BJ (cell line): ENCODE measurements at places on chromosomes 11 and 22. TPM values are rescaled to one million over a fixed set of nuclear protein-coding genes. Genes with fewer than 3 reads are reported as not detected.

The B4GALNT4 gene
- 3.0 and 5.4 TPM in 2 replicates for polyA plus RNA-seq

DNA sequence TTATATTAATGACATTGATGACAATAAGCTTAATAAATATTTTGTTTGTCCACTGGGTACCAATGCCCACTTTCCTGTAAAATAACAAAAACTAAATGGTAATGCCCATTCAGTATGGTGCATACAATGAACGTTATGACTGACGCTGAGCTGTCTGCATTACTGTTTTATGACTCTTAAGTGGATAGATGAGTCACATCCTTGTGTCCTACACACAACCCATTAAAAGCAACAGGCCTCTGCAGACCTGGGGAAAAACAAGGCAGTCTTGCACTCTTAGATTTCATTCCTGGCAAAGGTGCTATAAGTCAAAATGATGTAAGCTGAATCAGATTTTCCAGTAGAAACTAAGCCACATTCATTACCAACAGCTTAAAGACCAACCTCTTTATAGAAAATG lies 176.3 kb upstream of the TMEM45B start:
- peak; percentile 76 for DNase-seq

GRCh38 chr11:88704485-88704884 lies 361.3 kb downstream of the GRM5 start:
- DNase-seq: no peak

- no peak for DNase-seq
These were observed 130.9 kb upstream of the SEZ6L start for GRCh38 chr22:26038365-26038764.

- no peak for DNase-seq
These were observed 12.7 kb upstream of the SNX32 start for GRCh38 chr11:65821107-65821506.

The REXO2 gene
- polyA plus RNA-seq: 266 and 420 TPM in 2 replicates

GRCh38 chr11:12731841-12732336 lies 57.7 kb downstream of the TEAD1 start:
- peak; percentile 63 for DNase-seq

DNA sequence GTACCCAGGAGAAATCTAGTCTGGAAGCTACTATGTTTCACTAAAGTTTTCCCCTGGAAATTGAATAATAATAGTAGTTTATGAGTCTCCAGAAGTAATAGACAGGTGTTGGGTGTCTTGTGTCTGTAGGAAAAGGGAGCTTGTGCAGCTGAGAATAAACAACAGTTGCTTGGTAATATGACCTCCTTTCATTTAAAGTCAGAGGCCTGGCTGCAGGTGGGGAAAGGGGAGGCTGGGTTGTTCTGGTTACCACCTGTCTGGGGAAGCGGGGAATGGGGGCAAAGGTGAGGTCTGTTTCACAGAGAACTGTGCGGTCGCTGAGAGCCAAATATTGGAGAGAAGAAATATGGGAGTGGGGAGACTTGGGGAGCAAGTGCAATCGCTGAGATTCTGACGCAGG lies 3.3 kb upstream of the GRAMD1B start:
- no peak for DNase-seq
